AG10803 (cell line): ENCODE measurements at places on chromosomes 12 and 14.

GRCh38 chr14:35336494-35337268 lies 44.5 kb downstream of the PSMA6 start:
- peak; percentile 39 for DNase-seq

DNA sequence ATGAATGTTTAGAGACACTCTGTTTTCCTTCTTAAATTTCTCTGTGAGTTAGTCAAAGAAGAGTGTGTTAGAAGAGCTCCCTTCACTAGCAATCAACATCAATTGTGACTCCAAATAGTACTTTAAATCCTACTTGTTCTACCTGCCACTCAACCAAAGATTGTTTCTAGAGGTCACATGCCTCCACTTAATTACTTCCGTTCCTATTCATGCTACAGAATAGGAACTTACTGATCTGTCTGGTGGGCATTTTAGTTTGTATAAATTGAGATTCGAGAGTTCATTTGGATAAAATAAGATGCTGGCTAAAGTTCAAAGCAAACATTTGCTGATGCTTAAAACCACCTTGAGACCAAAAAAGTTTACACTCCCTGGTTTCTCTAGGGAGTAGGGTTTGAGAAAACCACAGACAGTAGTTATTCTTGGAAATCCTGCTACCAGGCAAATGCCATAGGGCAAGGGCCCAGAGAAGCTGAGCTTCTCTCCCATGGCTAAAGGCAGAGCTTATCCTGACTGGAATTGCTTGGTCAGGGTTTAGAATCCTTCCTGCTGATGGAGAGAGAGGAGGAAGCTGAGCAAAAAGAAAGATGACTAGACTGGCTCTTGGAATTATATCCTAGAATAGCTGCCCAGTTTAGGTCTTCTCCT lies 389.6 kb upstream of the ATP2B1 start:
- DNase-seq = no peak

DNA sequence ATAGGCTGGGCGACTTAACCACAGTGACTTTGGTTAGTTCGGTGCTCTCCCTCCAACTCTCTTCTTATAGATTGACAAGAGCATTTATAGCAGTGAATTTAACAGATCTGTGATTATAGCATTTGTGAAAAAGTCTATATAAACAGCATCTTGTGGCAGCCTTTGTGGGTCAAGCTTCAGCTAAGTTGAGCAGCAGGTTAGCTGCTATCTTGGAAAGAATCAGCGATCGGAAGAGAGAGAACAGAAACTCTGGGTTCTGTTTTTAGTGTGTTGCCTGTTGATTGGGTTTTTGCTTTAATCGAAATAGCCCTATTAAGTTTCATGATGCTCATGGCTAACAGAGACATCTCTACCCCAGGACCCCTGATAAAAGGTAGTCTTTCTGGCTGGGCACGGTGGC lies 20.2 kb downstream of the EVL start:
- DNase-seq = no peak

- peak; percentile 46 for DNase-seq
These were observed 80.2 kb downstream of the KCNA5 start for GRCh38 chr12:5123921-5124320.

DNA sequence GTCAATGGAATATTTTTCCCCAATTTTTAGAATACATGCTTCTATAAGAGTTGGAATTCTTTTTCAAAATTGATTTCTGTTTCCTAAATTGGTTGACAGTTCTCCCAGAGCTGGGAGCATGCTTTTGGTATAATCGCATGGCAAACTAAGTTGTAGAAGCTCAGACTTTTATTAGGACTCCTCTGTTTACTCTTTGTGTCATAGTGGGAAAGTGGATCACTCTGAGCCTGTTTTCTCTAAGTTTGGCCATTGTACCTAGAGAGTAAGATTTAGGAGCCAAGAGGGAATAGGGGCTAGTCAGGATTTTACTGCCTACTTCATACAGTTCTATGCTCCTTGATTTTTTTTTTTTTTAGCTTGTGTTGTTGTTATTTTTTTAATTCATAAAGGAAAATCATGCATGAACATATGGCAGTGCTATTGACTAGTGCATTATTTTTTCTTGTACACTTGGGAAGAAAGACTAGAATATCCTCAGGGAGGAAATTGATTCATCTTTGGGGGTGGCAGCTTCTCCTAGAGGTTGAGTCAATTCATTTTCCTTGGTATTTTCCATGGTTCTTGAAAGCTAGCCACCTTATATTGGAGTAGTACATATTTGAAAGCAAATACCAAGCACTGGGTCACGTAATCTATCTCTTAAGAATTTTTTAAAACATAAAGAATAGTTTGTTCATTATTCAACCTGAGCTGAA lies 77.7 kb upstream of the TRAF3 start:
- no peak for DNase-seq

GRCh38 chr14:63091394-63091996 lies 46.2 kb upstream of the KCNH5 start:
- no peak for DNase-seq

DNA sequence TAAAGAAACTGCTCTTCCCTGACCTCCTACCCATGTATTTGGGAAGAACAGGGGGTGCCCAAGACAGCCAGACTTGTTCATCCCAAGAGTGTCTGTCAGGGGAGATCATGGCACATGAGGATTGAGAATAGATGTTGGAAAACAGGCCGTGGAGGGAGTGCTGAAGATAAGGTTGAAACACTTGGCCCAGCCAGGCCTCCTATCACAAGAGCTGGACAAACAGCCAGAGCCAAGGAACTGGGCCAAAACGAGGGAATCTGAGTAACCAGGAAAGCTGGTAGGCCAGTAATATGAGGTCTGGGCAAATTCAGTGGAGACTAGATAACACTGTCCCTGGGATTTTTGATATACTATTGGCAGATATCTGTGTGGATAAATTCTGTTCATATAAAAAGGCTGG lies 161.7 kb downstream of the TMX1 start:
- no peak for DNase-seq

DNA sequence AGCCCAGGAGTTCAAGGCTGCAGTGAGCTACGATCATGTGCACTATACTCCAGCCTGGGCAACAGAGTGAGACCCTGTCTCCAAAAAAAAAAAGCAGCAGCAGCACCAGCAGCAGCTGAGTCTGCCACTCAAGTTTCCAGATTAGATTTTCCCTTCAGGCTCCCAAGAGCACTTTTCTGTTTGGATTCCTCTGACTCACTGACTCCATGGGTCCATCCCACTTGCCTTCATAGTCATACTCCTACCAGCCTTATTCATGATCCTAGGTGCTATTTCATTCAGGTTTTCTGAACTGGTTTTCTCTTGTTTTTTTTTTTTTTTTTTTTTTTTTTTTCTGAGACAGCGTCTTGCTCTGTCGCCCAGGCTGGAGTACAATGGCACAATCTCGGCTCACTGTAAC lies 6.8 kb upstream of the TWF1 start:
- DNase-seq = no peak

DNA sequence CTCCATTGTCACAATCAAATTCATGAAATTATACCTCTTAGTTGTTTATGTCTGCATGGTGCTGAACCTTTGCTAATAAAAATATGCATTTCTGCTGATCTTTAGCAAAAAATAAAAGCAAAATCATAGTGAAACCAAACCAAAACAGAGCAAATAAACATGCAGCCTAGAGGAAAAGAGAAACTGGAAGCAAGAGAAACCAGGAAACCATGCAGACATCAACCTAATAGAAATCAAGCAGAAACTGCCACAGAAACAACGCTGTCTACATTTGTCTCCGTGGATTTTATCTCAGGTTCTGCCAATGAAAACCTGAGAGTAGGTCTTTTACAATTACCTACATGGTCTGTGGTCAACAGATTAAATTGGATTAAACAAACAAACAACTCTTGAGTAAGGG lies 173.7 kb downstream of the SYT10 start:
- DNase-seq = no peak

DNA sequence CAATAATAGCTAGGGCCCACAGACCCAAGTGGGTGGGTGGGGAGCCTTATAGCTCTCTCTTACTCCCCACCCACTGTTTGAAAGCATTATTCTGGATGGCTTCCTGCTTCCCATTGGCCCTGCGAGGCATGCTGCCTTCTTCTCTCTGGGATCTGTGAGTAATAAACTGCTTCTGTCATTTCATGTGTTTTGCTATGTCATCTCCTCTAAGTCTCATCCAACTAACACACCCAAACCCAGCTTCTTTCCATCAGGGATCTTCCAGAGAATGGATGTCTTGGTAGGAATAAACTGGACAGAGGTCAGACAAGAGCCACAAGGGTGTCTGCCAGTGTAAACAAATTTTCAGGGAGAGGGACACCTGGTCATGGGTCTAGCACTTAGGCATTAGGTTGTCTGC lies 66.4 kb upstream of the BDKRB2 start:
- DNase-seq = peak; percentile 14

DNA sequence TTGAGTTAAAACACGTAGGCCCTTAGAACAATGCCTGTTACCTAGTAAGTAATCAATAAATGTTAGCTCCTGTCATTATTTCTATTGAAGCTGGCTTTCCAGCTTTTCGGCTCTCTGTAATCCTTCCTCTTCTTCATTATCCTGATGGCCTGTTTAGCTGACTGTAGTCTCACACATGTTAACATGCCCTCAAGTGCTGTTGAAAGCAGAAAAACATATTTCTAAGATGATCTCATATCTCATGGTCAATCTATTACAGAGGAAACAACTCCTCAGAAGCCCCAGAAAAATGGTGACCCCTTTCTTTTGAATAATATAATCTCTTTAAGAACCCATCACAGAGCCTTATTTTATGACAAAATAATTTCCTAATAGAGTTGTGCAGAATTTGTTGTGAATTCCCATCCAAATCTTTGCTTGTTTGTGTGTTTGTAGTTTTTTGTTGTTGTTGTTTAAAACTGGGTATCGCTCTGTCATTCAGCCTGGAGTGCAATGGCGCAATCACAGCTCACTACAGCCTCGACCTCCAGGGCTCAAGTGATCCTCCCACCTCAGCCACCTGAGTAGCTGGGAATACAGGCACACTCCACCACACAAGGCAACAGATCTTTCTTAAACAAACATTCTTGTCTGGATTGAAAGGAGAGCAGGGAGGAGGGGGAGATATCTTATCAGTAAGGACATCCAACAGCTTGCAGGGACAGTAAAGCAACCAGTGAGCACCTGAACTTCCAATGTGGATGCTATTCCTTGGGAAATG lies 242.5 kb upstream of the CAND1 start:
- DNase-seq = no peak

DNA sequence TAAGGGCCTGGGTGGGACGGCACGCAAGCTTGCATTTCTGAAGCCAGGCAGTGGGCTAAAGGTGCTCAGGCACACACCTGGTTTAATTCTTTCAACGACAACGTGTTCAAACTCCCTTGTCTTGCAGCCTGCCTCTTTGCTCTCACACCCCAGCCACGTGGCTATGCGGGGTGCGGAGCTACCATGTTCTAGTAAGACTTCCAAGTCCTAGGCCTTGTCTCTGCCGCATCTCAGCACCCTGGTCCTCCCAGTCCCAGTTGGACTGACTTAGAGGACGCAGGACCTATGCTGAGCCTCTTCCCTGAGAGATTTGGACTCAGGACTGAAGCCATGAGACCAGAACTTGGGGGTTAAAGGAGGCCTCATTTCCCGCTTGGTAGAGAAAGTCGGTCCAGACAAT lies 62.2 kb downstream of the CLMN start:
- DNase-seq = no peak

GRCh38 chr14:51978681-51979085 lies 10.7 kb upstream of the RTRAF start:
- DNase-seq = no peak

DNA sequence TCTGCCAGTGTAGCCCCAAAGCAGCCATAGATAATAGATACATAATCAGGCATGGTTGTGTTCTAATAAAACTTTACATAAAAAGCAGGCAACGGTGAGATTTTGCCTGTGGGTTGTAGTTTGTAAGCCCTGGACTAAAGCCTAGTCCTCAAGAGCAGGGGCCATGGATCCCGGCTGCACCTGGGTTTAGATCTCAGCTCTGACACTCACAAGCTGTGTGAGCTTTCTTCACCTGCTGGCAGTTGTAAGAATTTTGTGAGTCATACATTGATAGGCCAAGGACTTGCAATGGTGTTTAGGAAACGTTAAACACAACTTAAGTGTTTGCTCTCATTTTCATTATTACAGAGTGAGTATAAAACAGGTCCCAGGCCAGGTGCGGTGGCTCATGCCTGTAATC lies 395.8 kb upstream of the TBX3 start:
- no peak for DNase-seq

- no peak for DNase-seq
These were observed 2.3 kb upstream of the LUM start for GRCh38 chr12:91113621-91114020.

DNA sequence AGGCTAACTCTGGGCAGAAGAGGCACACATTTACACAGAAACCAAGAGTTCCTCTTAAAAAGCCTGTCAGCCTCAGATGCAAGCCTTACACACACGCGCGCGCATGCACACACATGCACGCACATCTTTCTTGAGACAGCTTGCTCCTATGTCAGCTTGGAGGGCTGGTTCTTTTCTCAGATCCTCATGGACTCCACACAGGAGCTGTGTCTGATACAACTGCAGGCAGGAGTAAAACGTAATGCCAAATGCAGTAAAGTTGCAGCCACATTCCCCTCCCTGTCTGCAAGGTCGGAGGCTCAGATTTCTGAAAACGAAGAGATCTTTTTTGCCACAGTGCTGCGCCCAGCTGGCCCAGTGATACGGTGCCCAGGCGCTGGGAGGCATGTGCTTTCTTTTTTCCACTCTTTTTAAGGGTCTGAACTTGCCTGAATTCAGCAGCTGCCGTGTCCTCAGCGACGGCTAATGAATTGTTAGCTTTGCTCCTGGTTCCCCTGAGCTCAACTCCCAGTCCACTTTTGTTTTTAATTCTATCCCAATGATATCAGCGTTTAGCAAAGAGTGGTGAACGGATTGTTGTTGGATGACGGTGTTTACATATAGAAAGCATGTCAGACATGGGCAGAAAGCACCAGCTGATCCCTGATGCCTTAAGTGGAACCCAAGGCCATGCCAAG lies 72.9 kb upstream of the FOXN3 start:
- DNase-seq = peak; percentile 35

- peak; percentile 81 for DNase-seq
These were observed 151.6 kb downstream of the SEC23A start for GRCh38 chr14:38951451-38951850.

GRCh38 chr12:70756791-70757190 lies 119.6 kb upstream of the PTPRB start:
- DNase-seq = no peak

DNA sequence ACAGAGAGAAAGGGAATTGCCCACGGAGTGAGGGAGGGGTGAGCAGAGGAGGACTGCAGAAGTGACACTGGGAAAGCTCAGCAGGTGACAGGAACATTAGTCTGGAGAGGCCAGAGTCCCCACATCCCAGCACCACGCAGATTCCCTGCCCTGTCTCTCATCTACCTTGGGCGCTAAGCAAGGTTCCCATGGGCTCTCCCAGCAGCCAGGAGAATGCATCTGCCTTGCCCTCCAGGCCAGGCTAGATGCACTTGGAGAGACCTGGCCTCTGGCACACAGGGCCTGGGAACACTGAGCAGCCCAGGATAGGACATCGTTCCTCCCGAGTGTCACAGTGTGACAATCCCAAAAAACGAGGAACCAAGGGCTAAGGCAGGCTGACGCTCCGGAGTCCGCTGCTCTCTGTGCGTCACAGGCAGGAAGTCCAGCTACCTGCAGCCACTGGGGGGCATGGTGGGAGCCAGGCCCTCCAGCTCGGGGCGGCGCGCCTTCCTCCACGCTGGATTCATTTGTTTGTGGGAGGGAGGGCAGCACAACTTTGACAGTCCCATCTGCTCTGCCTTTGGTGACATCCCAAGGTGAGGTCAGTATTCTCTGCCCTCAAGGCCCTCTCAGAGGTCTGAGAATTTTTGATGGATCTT lies 5.4 kb upstream of the NGB start:
- DNase-seq = no peak

GRCh38 chr14:101237252-101237616 lies 324.1 kb upstream of the DIO3 start:
- DNase-seq = no peak

GRCh38 chr12:52202361-52203078 lies 10.7 kb upstream of the KRT80 start:
- DNase-seq = no peak
